ENCODE measurements at places on chromosomes 3 and 15.

DNA sequence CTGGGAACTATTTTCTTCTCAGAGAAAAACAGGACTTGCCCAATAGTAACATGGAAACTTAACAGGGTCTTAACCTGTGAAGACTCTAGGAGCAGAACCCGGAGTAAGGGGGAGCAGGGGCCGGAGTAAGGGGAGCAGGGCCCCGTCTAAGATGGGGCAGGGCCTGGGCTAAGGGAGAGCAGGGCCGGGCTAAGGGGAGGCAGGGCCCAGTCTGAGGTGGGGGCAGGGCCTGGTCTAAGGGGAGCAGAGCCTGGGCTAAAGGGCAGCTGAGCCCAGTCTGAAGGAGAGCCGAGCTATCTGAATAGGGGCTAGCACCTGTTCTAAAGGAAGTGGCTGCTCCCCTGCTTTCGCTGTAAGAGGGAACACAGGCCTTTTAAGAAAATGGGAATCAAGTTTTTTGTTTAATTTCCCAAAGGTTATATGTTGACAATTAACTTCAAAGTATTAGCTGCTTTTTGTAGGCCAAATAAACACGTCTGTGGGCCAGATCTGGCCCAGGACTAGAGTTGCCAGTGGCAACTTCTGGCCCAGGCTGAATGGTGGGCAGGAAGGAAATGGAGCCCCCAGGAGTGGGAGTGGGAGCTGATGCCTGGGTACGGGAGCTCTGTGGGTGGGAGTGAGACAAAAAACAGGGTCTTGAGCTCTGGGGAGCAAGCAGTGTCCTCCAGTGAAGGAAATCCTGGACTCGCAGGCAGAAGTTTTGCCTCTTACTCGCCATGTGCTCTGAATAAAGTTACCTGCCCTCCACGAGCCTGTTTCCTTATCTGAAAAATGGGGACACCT lies 32.5 kb downstream of the CSPG4 start:
- peaks cover 10% of the 10 kb centered on the region for H3K4me1 ChIP-seq
- no peaks in the 10 kb centered on the region for H3K27me3 ChIP-seq
- H3K27ac ChIP-seq = no peak overlapping the region
- DNase-seq = no peak

DNA sequence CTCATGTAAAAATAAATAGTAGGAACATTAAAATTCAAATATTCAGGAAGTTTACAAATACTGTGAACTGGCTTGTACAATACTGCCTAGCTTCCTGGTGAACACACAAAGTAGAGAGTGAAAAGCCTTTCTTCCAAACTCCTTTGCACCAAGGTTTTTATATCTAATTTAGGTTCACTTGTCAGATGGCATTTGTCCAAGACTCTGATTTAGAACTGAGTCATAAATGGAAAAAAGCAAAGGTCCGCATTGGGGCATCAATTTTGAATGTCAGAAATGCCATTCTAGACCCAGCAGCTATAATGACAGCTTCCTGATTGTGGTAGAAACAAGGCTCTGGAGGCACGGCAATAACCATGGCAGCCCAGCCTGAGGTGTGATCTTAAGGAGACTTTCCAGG lies 160.7 kb downstream of the PDE8A start:
- H3K36me3 ChIP-seq = peaks cover 26% of the 10 kb centered on the region
- no peak for DNase-seq
- no peak overlapping the region for H3K27ac ChIP-seq
- no peaks in the 10 kb centered on the region for H3K4me1 ChIP-seq
- H3K27me3 ChIP-seq = no peaks in the 10 kb centered on the region

GRCh38 chr3:132900481-132900880 lies 137.7 kb upstream of the TMEM108 start:
- H3K36me3 ChIP-seq = no peaks in the 10 kb centered on the region
- H3K4me1 ChIP-seq = no peaks in the 10 kb centered on the region
- no peaks in the 10 kb centered on the region for H3K27me3 ChIP-seq
- no peak overlapping the region for H3K27ac ChIP-seq
- H3K4me3 ChIP-seq = no peak overlapping the region

DNA sequence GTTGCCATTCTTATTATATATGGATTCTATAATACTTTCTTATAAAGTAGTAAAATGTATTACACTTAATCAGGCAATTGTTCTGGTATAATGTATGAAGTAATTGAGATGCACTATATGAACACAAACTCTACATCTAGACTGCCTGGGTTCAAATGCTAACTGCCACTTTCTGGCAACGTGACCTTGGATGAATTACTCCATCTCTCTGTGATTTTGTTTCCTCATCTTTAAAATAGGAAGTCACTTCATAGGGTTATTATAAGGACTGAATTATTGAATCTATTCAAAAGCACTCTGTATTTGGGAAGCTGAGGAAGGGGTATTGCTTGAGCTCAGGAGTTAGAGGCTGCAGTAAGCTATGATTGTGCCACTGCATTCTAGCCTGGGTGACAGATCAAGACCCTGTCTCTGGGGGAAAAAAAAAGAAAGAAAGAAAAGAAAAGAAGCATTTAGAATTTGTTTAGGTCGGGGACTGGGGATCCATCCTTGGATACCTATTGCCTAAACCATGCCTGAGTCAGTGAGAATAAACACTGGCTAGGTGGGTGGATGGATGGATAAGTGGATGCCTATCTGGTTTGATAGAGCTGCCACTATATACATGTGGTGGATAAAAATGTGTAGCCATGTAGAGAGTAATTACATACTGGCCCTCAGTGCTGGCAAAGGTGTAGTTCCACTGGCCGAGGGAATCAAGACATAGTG lies 2.5 kb downstream of the TM4SF1 start:
- no peaks in the 10 kb centered on the region for H3K36me3 ChIP-seq
- H3K4me3 ChIP-seq = peak overlapping the region; percentile 47
- DNase-seq = no peak
- H3K27me3 ChIP-seq = no peaks in the 10 kb centered on the region
- H3K27ac ChIP-seq = peak overlapping the region; percentile 83
